ENCODE measurements at places on chromosomes 16 and 17. TPM values are rescaled to one million over a fixed set of nuclear protein-coding genes. Genes with fewer than 3 reads are reported as not detected.

GRCh38 chr16:53805113-53805512, 101.2 kb downstream of the FTO start:
- no peak for DNase-seq

GRCh38 chr17:19288453-19288852, 51.3 kb downstream of the EPN2 start:
- no peak for DNase-seq

DNA sequence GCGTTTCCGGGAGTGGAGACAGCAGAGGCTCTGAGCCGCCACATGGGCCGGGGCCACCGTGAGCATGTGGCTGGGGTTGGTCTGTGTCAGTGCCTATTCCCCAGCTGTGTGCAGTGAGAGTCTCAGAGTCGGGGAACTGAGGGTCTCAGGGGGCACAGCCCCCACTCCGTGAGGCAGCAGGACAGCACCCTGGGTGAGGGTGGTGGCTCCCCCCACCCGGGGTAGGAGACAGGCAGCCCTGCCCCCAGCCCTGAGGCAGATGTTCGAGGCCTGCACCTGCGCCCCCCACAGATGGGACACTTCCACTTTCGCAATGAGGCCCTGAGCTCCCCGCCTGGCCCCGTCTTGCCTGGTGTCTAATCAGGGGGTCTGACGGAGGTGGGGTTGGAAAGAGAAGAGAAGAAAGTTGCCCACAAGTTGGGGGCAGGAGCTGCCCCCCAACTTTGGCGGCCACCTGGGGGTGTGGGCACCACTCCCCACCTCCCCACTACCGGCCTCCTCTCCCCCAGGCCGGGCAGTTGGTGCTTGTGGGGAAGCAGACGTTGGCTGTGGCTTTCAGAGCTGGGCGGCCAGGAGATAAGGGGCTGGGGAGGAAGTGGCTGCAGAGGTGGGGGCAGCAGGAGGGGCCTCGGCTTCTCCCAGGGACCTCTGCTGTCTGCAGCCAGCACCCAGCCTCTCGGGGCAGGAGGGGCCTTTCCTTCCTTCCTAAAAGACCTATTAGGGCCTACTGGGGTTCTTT, 1.8 kb upstream of the CBFA2T3 start:
- DNase-seq, result no peak

DNA sequence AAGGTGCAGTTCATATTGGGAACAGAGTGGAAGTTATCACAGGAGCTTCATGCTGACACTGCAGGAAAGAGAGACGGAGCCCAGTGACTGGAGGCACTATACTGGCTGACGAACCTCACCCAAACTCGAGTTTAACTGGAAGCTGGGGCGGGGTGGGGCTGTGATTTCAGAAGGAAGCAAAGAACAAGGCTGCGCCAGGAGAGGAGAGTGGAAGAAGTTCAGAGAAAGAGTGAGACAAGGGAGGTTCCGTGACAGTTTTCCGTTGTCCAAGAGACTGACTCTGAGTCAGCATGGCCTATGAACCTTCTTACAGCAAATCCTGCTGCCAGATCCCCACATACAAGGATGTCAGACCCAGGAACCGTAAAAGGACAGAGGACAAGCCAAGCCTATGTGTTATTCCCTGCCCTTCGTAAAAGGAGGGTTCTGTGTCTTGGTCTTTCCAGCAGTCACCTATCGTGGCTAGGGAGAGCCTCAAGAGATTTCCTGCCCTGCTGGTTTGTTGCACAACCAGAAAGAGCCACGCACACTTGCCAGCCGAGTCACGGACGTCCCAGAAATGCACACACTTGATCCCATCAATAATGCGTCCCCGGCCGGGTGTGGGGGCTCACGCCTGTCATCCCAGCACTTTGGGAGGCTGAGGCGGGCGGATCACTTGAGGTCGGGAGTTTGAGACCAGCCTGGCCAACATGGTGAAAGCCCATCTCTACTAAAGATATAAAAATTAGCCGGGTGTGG, 5.1 kb downstream of the PITPNA start:
- DNase-seq, result no peak

The WFDC1 gene
- 5.8 TPM for total RNA-seq

The ABCA6 gene
- total RNA-seq, result 46.1 TPM

The SPATA22 gene
- 0.39 TPM for total RNA-seq

The TP53TG3C gene
- not detected for total RNA-seq

The GCGR gene
- not detected for total RNA-seq

Data from skin of body (tissue), 3 donors.